A673 (cell line): ENCODE measurements at places on chromosomes 1 and 21. TPM values are rescaled to one million over a fixed set of nuclear protein-coding genes. Genes with fewer than 3 reads are reported as not detected.

DNA sequence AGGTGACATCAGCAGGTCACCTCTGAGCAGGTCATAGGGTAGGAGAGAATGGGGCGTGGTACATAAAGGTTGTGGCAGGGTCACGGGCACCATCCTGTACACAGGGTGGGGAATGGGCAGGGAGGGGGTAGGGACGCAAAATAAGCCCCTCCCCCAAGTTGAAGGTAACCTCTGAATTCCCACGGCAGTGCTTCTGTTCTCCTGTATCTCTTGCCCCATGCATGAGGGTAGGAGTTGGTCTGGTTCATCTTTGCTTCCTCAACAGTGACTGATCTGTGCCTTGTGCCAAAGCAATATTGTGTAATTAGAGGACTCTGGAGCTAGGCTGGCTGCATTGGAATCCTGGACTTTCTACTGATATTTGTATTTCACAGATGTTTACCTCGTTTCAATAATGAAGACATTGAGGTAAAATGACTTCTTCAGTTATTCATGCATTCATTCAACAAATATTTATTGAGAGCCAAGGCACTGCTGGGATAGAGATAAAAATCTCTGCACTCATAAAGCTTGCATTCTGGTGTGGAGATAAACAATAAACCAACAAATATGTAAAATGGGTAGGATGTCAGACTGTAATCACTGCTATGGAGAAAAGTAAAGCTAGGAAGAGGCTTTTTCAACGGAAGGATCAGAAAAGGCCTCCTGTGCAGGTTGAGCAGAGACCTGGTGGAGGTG, 18.4 kb upstream of the GFI1 start:
- no peak for DNase-seq

- DNase-seq, result no peak
These were observed 205.1 kb downstream of the PLA2G4A start for GRCh38 chr1:187033693-187034390.

GRCh38 chr21:38661889-38662568, 143.7 kb upstream of the ETS2 start:
- DNase-seq, result no peak

- DNase-seq, result no peak
These were observed 196.9 kb upstream of the C8B start for GRCh38 chr1:57162607-57163261.

- peak; percentile 89 for DNase-seq
These were observed 17.6 kb downstream of the GALNT2 start for GRCh38 chr1:230084408-230085177.

- DNase-seq, result peak; percentile 48
These were observed 12.9 kb downstream of the DESI2 start for GRCh38 chr1:244665771-244666217.

DNA sequence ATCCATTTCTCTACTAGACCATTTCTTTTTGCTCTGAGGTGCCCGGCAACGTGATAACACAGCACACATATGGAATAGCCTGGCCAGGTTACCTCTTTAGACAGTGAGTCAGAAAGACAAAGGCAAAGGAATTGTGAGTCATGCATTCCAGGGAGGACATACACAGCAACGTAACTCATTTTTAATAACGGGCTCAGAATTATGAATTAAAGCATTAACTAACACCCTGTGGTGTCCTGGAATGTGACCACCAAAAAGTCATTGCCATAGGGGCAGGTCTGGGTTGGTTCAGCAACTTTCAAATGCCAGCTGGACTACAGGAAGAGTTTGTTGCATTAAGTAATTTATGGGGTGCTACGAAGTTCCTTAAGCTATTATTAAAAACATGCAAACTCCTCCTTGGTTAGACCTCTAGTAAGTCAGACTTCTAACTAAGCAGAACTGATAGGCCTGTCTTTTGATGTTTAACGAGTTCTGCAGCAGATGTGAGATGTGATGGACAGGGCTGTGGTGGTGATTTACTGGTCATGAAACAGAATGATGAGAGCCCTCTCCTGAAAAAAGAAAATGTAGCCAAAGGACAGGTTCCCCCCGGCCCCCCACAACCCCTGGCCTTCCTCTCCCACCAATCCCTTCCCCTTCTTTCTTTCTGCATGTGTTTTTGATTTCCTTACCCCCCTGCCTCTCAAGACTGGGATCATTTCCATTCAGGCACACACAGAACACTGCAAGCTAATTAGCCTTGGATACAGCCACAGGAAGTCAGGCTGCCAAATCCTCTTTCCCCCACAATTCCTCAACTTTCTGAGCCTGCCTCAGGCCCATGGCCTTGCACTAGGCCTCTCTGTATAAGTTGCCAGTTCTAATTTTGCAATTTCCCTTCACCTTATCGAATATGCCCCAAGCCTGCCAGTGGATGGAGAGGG, 88.9 kb upstream of the HAO2 start:
- DNase-seq, result peak; percentile 47

GRCh38 chr1:230712470-230712942, 1.4 kb downstream of the AGT start:
- no peak for DNase-seq

DNA sequence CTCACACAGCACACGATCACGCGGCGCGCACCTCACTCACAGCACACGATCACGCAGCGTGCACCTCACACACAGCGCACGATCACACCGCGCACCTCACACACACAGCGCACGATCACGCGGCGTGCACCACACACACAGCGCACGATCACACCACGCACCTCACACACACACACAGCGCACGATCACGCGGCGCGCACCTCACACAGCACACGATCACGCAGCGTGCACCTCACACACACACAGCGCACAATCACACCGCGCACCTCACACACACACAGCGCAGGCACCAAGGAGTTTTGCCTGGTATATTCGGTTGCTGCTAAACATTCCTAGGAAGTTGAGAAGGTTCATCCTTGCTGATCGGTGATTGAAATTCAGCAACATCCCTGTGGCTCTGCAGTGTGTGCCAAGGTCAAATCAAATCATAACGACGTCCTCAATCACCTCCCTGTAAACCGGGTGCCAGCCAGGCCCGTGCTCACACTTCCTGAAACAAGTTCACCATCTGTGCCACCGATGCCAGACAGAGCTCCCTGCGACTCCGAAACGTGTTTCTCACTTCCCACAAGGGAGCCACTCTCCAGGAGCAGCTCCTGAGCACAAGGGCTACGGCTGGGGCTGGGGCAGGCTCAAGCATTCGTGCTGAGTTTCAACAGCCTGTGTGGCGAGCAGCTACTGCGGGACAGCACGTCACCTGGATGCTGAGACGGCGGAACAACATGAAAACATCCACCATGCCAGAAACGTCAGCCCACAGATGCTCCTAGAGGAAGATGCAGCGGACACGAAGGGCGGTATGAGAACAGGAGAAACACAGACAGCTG, 30.2 kb downstream of the WDR4 start:
- DNase-seq, result no peak

- DNase-seq, result no peak
These were observed 7.6 kb upstream of the PLEKHO1 start for GRCh38 chr1:150142083-150142482.

GRCh38 chr1:8162168-8162567, 136.1 kb upstream of the ERRFI1 start:
- no peak for DNase-seq

DNA sequence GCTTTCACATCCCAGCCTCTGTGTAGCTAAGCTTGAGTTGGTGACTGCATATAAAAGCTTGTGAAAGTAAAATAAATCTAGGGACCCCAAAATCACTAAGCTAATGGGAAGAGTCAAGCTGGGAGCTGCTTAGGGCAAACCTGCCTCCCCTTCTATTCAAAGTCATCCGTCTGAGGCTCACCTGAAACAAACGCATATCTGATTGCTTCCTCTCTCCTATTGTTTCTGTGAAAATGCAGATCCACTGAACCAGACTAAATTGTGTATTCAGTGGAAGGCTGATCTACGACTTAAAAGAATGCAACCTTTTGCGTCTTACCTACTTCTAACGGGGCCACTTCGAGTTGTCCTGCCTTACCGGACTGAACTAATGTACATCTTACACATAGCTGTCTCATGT, 70.3 kb downstream of the LTN1 start:
- DNase-seq, result no peak

- DNase-seq, result no peak
These were observed 7.9 kb downstream of the GPR3 start for GRCh38 chr1:27400082-27400962.

DNA sequence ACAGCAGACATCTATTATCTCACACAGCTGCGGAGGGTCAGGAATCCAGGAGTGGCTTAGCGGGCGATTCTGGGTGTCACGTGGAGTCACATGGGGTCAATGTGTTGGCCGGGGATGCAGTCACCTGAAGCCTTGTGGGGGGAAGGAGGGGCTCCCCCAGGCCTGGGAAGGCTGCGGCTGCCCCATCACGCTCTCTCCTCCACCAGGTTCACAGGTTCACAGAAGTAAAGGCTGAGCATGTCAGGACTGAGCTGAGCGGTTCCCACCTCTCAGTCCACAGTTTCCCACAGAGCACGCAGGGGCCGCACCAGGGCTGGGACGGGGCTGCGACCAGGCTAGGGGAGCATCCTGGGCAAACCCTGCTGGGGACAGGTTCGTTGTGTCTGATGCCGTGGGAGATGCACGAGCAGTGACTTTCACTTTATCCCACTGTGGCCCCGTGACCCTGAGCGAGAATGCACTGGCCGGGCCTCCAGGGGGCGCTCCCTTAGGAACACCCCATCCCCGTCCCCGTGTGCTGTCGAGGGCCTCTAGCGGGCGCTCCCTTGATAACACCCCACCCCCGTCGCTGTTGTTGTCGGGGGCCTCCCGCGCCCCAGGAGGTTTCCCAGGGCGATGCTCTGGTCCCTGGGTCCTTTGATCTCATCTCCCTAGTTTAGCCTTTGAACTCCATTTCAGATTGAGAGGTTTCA, 73.2 kb upstream of the TRAPPC10 start:
- peak; percentile 79 for DNase-seq

- no peak for DNase-seq
These were observed 9.6 kb downstream of the RHOU start for GRCh38 chr1:228744918-228745317.

- DNase-seq, result no peak
These were observed 3.5 kb upstream of the VASH2 start for GRCh38 chr1:212946872-212947271.

DNA sequence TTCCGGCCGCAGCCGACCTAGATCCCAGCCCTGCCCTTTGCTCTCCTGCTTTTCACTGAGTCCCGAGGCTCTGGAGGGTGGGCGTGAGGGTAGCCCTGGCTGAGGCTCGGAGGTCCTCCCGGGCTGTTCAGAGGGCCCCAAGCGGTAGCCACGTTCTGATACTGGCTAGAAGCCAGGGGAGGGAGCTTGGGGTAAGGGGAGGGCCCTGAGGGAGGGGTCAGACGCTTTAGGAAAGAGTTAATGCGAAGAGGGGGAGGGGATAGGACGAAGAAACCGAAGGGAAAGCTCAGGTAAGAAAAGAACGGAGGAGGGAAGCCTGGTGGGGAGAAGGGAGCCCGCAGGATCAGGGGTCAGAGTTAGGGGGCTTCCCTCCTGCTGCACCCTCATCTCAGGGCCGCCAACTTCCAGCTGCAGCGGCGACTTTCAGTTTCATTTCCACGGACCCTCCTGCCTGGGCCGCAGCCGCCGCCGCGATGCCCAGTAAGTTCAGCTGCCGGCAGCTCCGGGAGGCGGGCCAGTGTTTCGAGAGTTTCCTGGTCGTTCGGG, at the start of gene MOV10:
MOV10 (plus strand) TSS at position 220 of the 546 bp plus-strand sequence; CDS start at position 474, 254 bp downstream.
- DNase-seq, result peak; percentile 84

The LCA5L gene
- total RNA-seq, result 0.69 and 1.3 TPM in 2 replicates

The SLC45A3 gene
- total RNA-seq, result 8.5 and 11.0 TPM in 2 replicates

The SLC9C2 gene
- not detected in 2 replicates for total RNA-seq

The OPRD1 gene
- 0.79 and 0.97 TPM in 2 replicates for total RNA-seq

The CD48 gene
- total RNA-seq, result not detected in 2 replicates

The DIRAS3 gene
- 0.94 and 1.1 TPM in 2 replicates for total RNA-seq

The VASH2 gene
- total RNA-seq, result 2.7 and 4.3 TPM in 2 replicates

The MROH7 gene
- total RNA-seq, result 0.42 TPM in 1 of 2 replicates, not detected in the other

The KCNJ9 gene
- total RNA-seq, result not detected in 2 replicates

The CHRNB2 gene
- 3.2 and 3.5 TPM in 2 replicates for total RNA-seq
